Activated T-cell treated with anti-CD3 and anti-CD28 coated beads, Interleukin-2, amount 50 U/mL, for 1 hour (primary cell): ENCODE measurements at places on chromosomes 7 and 10.

- DNase-seq, result no peak
These were observed 14.3 kb downstream of the GALNT17 start for GRCh38 chr7:71145906-71146901.

- no peak for DNase-seq
These were observed 14.3 kb downstream of the MUC12 start for GRCh38 chr7:100983451-100984187.

DNA sequence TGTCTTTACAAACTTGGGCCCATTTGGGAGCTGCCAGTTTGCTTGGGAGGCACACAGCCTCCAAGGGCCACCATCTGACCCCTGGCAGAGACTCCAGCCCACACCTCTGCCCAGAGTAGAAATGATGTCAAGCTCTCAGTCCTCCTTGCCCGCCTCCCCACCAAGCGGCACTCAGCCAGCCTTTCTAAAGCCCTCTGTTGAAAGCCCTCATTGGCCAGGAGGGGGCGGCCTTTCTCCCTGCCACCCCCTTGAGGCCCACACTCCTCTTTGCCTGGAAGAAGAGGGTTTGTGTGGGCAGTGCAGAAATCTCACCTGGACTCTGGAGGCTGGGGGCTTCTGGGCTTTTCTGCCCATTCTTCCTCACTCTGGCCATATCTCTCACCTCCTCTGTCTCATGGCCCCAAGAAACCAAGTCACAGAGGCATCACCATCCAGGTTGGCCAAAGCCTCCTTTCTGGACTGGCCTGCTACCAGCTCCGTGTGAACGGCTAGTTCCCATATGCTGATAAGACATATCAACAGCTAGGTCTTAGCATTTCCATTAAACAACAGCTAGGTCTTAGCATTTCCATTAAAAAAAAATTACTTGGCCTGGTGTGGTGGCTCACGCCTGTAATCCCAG lies 36.1 kb downstream of the UBTD1 start:
- no peak for DNase-seq

GRCh38 chr7:78399033-78399769 lies 600.6 kb downstream of the PHTF2 start:
- no peak for DNase-seq

DNA sequence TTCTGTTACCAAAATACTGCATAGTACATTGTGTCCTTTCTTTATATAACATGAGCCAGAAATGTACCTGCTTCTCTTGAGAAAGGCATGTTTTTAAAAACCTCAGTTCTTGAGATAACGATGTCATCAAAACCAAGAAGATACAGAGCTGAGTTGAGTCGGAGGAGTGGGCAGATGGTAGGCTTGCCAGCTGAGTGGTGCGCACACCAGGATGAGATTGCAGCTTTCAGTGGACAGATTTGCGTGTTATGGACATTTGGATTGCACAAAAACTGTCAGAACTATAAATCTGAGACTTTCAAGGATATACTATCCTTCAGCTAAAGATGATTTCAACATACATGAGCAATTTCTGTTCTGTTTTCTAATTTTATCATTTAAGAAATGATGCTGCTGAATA lies 25.0 kb downstream of the PRKAR2B start:
- DNase-seq, result no peak
